ENCODE measurements at places on chromosomes 2 and 18. TPM values are rescaled to one million over a fixed set of nuclear protein-coding genes. Genes with fewer than 3 reads are reported as not detected.

The LIMS1 gene
- 67.2 TPM for total RNA-seq

The FIGN gene
- not detected for total RNA-seq

The SERPINB12 gene
- total RNA-seq: not detected

The IL36RN gene
- total RNA-seq: 0.19 TPM

The SP5 gene
- total RNA-seq: 149 TPM

The DUSP19 gene
- 3.6 TPM for total RNA-seq

The GIGYF2 gene
- 39.0 TPM for total RNA-seq

The ALPG gene
- 2.5 TPM for total RNA-seq

The AQP12A gene
- not detected for total RNA-seq

The FLACC1 gene
- total RNA-seq: 0.91 TPM

The ALPI gene
- total RNA-seq: 4.4 TPM

The BMPR2 gene
- total RNA-seq: 28.1 TPM

The ITPRIPL1 gene
- total RNA-seq: 1.9 TPM

The STPG4 gene
- 0.79 TPM for total RNA-seq

The CYP1B1 gene
- 1.8 TPM for total RNA-seq

The ICA1L gene
- 5.5 TPM for total RNA-seq

The WIPF1 gene
- 5.1 TPM for total RNA-seq

The DNAJB2 gene
- 60.6 TPM for total RNA-seq

The PROKR1 gene
- 0.09 TPM for total RNA-seq

The RIT2 gene
- not detected for total RNA-seq

The RIF1 gene
- 62.9 TPM for total RNA-seq

The CDH7 gene
- total RNA-seq: 0.16 TPM

The LRRC30 gene
- not detected for total RNA-seq

The OXER1 gene
- 10.9 TPM for total RNA-seq

The RTP5 gene
- not detected for total RNA-seq

The ZRANB3 gene
- 17.0 TPM for total RNA-seq

The KCNK3 gene
- 0.09 TPM for total RNA-seq

The APOB gene
- 234 TPM for total RNA-seq

The ATL2 gene
- 113 TPM for total RNA-seq

The XIRP2 gene
- not detected for total RNA-seq

The RESP18 gene
- total RNA-seq: not detected

The KIAA1328 gene
- 4.9 TPM for total RNA-seq

The GKN2 gene
- total RNA-seq: not detected

The DUSP2 gene
- 13.6 TPM for total RNA-seq

The CNGA3 gene
- total RNA-seq: not detected
